ENCODE measurements at places on chromosomes 4 and X.

DNA sequence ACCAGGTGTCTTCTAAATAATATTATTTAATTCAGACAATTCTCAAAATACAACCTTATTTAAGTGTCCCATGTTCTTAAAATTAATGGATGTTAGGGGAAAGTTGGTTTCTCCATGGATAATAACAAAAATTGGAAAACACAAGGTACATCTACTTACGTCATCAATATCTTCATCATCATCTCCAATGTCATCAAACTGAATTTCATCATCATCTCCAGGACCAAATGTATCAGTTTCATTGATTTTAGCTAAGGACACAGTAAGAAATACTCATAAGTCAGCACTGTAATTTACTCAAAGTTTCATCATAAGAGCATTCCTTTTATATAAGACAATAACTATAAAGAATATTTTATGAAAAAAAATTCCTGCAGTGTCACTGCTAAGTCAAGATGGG lies 11.3 kb downstream of the EIF1AX start:
- no peak for DNase-seq

DNA sequence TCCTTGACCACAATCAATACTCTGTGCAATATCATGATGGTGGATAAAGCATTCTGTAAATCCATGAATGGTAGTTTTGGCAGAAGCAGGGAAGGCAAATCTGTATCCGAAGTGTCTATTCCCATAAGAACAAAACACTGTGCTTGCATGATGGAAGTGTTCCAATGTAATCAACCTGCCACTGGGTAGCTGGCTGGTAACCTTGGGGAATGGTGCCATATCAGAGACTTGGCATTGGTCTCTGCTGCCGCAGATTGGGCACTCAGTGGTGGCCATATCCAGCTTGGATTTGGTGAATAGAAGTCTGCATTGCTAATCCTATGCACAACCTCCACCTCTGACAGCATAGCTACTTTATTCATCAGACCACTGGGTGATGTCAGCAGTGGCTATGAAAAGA lies 114.3 kb upstream of the EMCN start:
- DNase-seq: no peak

DNA sequence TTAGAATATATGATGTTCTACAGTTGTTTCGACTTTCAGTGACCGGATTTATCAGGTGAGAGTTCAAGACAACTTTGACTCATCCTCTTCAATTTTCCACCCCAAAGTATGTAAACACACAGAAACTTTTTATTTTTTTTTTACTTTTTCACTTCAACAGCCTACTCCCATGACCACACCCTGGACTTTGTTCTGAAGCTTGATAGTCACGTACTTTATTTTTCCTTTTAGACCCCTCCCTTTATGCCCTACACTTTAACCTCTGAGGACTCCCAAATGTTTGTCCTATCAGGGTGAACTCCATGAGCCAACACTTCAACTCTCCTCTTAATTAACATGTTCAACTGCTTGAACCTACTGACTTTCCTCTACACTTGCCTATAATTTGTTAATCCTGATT lies 2.5 kb upstream of the DDX60 start:
- DNase-seq: no peak

- no peak for DNase-seq
Observed at GRCh38 chr4:126937846-126938422, 694.8 kb upstream of the INTU start.

DNA sequence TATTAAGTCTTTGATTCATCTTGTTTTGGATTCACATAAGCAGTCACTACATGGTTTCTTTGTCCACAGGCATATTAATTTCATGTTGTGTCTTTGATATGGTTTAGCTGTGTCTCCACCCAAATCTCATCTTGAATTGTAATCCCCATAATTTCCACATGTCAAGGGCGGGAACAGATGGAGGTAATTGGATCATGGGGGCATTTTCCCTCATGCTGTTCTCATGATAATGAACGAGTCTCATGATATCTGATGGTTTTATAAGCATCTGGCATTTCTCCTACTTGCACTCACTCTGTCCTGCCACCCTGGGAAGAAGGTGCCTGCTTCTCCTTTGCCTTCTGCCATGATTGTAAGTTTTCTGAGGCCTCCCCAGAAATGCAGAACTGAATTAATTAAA lies 1811.2 kb upstream of the PCDH10 start:
- DNase-seq: no peak

DNA sequence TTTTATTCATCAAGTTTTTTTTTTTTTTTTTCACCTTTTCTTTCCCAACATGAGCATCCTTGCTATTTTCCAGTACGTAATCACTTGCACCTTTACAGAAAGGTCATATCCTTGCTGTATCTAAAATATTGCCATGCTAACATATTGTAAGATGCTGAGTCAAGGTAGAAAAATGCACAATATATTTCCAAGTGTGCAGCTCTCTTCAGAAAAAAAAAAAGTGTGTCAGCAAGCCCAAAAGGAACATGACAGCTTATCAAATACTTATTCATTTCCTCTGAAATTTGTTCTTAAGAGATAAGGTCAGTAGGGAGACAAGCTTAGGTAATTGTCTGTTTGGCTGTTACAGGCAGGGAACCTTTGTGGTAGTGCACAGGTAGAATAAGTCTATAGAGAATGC lies 27.0 kb downstream of the SH2D1A start:
- DNase-seq: no peak

- no peak for DNase-seq
Observed at GRCh38 chrX:131081772-131082740, 23.9 kb downstream of the ARHGAP36 start.

DNA sequence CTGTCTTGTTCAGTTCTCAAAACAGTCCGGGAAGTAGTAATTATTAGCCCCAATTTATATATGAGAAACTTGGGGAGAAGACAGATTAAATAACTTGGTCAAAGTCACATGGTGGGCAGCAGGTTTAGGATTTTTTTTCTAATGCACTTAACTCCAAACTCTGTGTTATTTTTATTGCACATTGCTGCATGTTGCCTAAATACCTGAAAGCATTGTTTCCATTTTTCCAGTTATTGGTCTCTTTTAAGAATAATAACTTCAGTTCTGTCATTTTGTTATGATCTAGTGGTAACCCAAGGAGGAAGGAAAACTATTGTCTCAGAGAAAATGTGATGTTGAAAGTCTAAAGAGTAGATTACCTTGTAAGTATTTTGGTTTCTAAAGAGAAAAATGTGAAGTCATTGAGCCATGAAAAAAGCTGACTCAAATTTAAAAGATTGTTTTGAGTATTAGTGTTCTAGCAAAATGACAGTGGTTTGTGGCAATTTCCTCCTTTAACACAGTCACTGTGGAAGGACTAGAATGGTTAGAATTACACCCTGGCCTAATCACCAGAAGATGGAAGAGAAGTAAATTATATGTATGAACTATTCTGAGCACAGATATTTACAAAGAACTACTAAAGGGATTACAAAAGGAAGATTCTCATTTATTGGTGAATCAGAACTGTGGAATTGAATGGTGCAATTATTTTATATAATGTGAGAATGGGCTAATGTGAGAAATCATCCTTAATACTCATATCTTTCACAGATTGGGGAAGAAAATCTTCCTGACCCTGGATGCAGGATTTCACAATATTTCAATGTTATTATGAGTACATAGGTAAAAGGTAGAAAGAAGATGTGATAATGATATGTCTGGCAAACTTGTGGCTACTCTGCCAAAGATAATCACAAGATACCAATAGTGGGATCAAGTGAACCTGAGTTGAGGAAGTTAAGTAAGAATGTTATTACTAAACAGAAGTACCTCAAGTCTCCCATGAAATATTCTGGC lies 21.7 kb upstream of the CXCL8 start:
- no peak for DNase-seq

DNA sequence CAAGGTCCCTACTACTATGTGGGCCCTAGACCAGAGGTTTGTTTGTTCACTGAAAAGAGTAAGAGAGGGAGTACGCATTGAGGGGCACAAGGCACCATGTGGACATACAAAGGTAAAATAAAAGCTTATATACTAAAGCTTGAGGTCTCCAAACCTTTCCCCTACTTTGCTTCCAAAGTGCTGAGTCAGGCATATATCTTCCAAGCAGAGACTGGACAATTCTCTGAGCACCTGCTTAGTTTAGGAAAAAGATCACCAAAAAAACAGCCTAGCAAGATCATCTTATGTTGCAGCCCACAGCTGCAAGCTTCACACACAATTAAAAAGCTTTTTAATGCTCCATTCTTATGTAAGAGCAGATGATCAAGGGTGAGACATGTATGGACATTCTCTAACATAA lies 119.5 kb downstream of the WDFY3 start:
- no peak for DNase-seq

GRCh38 chr4:158444621-158445020 lies 77.1 kb upstream of the RXFP1 start:
- no peak for DNase-seq

DNA sequence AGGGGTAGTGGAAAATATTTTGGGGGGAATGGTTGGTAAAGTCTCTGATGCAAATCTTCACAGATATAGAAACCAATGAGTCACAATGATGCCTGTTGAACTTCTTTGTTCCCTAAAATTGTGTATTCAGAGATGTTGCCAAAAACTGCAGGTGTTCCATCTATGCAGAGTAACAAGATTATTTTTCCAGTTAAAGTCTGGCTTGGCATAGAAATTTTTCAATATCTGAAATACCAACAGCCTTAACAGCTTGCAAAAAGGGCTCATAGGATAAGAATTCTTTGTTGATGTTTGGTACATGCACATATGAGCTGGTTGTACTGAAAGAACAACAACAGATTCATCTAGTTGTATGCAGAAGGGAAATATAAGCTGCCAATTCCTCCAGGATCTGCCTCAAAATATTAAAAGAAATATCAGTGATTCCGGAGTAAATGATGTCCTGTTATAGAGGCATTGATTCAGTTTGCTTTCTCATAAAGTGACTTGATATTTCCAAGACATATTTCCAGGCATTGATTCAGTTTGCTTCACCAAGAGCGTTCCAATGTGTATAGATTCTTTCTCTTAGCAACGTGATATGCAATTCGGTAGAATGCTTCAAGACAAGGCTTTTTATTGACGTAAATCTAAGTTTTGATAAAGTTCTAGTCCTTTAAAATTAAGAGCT lies 564.4 kb downstream of the TMA16 start:
- DNase-seq: no peak

DNA sequence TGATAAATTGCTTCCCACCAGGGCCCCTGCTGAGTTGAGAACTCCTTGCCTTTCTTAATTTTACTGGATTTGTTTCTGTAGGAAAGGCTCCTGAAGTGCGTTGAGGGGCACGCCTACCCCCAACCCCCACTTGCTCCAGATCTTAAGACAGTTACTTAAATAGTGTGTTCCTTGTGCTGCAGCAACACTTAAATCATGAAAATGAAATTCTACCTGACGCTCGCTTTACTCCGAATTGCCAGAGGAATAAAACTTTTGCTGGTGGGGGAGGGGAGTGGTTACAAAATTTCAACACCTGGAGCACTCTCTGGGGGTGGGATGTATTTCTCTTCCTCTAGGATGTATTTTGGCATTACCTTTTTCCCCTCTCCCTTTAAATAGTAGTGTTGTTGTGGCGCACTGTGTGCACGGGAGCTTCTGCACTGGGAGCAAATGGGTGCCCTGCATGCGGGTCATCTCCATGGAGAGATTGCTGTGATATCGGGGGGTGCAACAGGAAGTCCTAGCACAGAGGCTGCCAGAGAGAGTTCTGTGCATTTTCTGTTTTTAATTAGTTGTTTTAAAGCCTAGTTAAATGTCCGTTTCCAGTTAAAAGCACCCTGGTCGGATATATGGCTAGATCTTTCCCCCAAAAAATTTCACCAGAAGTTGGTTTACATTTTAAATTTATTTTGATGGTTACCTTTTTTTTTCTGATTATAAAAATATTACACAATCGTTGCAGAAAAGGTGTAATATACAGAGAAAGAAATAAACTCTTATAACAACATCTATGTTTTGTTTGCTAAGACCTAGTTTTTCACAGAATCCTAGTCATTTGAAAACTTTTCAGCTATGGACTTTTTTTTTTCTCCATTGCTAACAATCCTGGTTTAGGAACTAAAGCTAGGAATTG lies 207.7 kb downstream of the SOWAHB start:
- no peak for DNase-seq

DNA sequence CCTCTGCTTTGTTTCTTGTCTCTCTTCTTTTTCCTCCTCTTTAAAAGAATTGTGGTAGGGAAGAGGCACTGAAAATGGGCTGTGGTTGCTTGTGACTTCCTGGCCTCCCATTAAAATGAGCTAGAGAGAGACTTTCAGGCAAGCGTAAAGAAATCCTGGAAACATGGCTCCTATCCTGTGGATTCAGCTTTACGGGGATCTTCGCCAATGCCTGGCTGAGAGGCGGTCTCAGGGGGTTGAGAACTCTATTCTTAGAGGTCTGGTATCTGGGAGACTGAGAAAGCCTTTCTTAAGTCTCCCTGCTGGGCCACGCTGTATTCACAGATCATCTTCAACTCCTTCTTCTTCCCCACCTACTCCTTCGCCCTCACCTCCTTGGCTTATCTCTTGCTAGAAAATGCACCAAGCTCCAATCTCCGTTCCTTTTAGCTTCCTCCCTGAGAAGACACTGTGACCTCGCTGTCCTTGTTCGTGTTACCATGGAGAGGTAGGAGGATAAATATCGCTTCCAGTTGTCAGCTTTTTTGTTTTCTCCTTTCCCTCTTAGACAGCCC lies 542 bp upstream of the KLF8 start:
- DNase-seq: no peak

DNA sequence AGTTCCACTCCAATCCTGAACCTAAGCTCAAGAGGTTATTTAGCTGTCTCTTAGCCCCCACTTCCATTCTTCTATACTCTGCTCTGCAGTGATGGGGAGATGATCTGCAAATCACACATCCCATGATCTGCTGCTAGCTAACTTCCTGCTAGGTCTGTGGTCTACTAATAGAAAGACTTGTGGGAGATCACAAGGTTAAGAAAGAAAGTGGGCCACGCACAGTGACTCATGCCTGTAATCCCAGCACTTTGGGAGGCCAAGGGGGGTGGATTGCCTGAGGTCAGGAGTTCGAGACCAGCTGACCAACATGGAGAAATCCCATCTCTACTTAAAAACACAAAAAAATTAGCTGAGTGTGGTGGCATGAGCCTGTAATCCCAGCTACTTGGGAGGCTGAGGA lies 471.1 kb upstream of the NWD2 start:
- DNase-seq: no peak

- DNase-seq: no peak
Observed at GRCh38 chr4:70640192-70640591, 11.6 kb downstream of the ENAM start.

DNA sequence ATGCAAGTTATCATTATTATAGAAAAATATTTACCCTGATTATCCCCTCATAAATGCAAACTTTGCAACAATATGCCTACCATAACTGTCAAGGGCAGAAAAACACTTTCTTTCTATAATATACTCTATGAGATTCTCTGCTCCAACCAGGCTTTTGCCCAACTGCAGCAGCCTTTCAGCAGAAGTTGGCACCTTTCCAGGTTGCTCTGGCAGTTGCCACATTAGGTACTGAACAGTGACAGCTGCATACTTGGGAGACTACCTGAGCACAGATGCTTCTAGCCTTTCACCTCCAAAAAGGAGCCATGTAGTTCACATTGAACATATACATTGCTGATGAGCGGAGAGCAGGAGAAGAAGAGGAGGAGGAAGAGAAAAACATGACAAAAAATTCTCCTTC lies 69.5 kb upstream of the BRWD3 start:
- DNase-seq: no peak

- no peak for DNase-seq
Observed at GRCh38 chrX:70208479-70208878, 26.0 kb upstream of the AWAT1 start.
